ENCODE measurements at places on chromosomes 2 and 18.

GRCh38 chr18:420661-421246 is 79.7 kb downstream of the COLEC12 start:
- no peak for DNase-seq

DNA sequence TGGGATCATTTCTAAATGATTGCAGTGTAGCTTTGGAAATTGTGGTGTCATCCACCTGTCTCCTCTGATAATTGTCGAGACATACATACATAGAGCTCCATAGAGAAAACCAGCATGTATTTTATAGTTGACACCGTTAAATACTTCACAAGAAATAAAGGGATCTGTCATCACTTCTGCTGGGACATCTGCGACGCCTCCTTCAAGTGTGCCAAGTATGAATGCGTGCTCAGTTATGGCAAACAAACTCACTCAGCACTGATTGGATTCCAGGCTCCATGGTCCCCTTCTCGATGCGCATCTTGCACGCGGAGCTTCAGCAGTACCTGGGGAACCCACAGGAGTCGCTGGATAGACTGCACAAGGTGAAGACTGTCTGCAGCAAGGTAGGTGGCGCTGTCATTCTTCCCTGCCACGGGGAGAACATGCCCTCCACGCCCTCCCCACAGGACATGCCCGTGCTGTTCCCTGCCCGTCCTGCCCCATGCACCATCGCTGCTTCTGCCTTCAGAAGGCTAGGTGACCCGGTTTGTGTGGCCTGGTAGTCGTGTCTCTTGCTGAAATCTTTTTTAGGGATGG is 64.1 kb downstream of the TRAPPC12 start:
- DNase-seq = no peak

- no peak for DNase-seq
These were observed 348.6 kb downstream of the ANAPC1 start for GRCh38 chr2:111535404-111535803.

GRCh38 chr2:165793161-165793778 is 777 bp downstream of the GALNT3 start:
- no peak for DNase-seq

- DNase-seq = no peak
These were observed 62.1 kb downstream of the BCL2 start for GRCh38 chr18:63257453-63257852.

DNA sequence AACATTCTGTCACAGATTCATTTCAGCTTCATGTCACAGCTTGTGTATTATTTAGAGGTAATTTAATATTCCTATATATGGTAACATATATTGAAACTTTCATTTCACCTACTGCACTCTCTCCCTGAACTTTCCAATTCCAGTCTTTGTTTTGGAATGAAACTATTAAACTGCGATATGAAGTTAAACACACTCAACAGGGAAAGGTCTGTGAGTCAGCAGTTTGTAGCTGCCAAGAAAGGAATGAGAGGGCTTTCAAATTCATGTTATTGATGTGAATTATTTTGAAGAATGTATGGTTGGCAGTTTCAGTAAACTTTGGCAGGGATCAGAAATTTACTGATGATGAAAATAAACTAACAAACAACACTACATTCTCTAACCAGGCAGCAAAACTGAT is 148.3 kb downstream of the HNMT start:
- no peak for DNase-seq

DNA sequence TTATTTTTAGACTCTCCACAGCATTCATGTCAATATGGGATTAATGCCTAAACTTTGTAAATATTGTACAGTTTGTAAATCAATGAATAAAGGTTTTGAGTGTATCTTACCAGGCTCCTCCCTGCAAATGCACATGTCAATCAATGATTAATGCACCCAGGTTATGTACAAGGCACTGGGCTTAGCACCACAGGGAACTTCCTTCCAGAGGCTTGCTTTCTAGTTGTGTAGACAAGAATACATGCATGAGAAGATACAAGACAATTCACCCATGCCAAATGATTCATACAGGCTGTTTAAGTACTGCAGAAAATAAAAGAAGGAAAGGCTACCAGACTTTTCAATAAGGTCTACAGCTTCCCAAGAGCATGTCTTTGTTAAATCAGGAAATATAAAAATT is 114.1 kb downstream of the MMADHC start:
- no peak for DNase-seq

DNA sequence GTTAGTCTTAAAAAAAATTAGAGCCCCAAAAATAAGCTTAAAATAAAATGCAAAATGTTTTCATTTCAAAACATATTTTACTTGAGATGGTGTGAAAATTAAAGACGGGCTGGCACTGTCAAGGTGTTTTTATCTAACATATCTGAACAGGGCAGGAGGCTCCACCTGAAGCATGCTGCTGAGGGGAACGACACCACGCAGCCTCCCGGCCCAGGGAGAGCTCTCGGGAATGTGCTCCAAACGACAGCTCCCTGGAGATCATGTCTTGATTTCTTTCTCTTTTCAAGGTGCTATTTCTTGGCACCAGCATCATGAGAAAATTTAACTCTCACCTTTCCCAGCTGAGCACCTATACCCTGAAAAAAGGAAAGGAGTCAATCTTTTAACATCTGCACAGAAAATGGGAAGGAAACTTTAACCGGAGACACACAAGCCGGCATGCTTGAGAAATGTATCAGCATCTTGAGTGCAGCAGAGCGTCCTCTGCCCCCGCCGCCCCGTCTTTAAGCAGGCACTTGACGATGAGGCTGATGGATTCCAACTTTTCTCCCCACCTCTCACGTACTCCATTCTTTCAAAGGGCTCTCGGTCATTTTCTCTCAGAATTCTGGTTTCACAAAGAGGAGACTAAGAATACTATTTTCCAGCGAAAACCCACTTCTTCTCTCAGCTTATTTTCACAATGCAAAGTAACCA is 56.6 kb downstream of the EIPR1 start:
- no peak for DNase-seq

- no peak for DNase-seq
These were observed 34.8 kb upstream of the ITGAV start for GRCh38 chr2:186554850-186555671.

- no peak for DNase-seq
These were observed 2.2 kb downstream of the BOD1L2 start for GRCh38 chr18:57149051-57149450.

DNA sequence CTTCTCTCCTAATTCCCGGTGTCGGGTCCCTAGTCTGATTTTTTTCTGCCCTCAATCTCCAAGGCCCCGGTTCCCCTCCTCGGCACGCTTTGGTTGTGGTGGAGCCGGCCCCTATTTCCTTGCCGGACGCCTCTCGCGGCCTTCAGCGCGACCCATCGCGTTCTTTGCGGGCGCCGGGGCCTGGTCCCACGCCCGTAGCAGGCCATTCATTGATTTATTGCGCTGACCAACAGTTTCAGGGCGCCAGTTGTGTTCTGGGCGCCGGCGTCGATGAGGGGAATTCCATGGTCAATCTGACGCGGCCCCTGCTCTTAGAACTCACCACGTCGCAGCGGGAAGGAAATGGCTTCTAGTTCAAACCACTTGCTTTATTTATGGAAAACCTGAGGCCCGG is 396 bp downstream of the CNOT9 start:
- peak; percentile 34 for DNase-seq

DNA sequence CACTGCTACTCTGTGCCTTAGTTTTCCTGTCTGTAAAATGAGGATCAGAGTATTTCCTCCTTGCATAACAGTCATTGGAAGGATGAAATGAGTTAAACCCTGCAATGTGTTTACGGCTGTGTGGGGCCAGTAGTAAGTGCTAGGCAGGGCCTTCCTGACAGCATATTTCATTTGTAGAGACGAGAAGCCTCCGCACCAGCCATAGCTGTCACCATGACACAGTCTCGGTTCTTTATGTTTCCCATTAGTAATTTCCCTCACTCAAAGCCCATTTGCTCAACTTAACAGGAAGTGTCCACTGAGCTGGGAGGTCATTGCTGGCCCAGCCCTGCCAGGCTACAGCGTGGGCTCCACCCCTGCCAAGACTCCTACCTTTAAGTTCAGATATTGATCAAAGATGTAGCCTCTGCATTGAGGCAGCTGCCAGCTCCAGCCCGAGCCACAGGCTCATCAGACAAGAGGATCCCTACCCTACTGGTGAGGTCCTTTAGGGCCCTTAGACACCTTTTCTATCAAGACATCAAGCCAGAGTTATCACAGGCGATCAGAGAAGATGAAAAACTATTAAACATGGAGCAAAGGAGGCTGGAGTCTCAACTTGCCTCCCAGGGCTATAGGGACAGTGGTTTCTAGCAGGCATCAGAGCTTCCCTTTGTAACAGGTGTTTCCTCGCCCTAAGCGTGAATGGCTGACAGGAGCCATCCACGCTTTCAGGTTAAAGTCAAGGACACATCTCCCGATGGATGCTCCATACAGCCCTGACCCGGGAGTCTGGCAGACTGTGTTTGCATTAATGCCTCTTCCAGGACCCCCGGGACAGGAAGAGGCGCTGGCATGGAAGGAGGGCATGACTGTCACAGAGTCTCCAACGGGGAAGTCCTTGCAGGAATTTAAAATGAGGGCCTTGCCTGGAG is 251.7 kb downstream of the NDUFA10 start:
- no peak for DNase-seq

DNA sequence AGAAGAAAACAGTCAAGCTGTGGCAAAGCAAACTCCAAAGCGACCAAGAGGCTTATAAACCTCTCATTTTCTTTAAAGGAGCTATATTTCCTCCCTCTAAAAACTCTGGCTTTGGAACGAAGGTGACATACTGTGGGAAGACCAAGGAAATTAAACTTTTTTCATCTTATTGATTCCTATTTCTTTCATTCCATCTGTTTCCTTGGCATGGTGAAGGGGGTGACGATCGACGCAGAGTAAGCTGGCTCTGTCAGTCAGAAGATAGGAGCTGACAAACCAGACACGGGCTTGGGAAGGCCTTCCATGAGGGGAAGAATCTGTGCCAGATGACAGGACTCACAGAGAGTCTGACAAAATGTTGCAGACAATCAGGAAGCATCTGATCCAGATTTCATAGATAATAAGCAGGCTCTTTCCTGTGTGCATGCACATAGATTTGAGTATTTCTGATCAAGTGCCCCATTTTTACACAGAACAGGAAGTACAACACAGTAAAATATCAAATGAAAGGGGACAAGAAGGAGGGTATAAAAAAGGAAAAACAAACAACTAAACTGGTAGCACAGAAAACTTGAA is 261.7 kb downstream of the SATB2 start:
- no peak for DNase-seq

DNA sequence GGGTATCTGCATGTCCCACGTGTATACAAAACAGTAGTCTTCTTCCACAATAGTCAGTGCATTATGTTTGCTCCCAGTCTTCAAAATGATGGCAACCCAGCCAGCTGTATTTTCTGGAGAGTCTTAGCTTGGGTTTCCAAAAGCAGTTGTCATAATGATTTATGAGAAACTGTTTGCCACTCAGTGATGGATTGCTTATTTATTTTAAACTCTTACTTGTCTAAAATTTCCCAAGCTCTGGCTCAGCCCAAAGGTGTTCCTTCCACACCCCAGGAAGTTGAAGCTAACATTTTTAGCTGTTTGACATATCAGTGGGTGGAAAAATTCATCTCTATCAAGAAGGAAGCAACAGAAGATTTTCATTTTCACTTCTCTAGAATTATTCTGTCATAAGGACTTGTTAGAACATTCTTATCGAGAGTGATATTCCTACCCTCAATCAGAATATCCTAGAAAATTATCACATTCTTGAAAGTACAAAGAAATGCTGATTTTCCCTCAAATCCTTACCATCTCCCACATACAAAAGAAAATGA is 78.8 kb downstream of the ASAP2 start:
- DNase-seq = no peak

GRCh38 chr2:33822964-33823363 is 223.9 kb upstream of the FAM98A start:
- no peak for DNase-seq

- no peak for DNase-seq
These were observed 183.2 kb upstream of the ITGA4 start for GRCh38 chr2:181273986-181274385.

DNA sequence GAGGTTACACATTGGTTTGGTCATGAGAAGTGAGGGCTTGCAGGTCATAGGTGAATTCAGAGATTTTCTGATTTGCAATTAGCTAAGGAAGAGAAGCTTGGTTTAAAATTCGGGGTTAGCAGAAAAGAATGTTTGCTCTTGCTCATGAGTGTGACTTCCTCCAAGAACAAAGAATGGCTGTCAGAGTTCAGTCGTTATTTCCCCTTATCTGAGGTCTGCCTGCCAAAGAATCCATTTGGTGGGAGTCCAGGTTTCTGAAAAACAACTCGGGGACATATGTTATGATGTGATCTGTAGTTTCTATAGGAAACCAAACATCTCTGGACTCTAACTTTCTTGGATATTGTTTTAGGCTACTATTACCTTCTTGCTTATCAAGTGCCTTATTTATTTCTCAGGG is 3.2 kb upstream of the UGT1A6 start:
- DNase-seq = no peak
